ENCODE measurements at places on chromosomes 2 and 18.

DNA sequence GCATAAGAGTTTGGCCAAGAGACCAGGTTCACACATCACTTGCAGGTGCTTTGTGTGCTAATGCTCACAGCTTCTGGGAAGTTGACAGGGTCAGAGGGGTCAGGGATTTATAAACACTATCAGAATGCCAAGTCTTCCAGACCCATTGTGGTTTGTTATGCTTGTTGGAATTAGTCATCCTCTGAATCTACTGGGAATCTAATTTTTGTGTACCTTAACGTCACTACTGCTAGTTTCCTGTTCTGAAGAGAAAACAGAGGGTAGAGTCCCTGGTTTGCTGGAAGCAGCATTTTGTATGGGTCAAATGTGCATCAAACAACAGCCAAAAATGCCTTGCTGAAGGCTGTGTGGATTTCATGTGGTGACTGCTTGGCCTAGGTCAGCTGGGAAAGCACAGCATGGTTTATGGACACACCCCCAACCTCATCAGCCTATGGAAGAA is 33.3 kb downstream of the ANTXR1 start:
- DNase-seq, result no peak

GRCh38 chr18:23331091-23331920 is 121.8 kb upstream of the RIOK3 start:
- no peak for DNase-seq

GRCh38 chr2:222521099-222521498 is 96.8 kb downstream of the SGPP2 start:
- no peak for DNase-seq

DNA sequence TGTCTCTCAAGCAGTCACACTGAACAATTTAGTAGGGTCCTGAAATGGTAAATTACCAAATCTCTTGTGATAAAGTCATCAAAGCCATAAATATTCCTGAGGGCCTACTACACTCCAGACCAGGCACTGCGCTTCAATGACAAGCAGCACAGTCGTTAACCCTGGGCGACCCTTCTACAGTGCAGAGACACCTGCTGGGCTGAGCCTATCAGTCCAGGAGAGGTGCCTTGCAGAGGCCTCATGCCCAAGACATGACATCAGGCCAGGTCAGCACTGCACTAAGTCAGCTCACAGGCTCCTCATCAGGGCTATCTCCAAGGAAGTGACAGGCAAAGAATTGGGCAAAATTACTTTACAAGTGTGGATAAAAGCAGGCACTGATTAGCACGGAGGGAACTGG is 166.4 kb upstream of the EPB41L3 start:
- DNase-seq, result no peak

DNA sequence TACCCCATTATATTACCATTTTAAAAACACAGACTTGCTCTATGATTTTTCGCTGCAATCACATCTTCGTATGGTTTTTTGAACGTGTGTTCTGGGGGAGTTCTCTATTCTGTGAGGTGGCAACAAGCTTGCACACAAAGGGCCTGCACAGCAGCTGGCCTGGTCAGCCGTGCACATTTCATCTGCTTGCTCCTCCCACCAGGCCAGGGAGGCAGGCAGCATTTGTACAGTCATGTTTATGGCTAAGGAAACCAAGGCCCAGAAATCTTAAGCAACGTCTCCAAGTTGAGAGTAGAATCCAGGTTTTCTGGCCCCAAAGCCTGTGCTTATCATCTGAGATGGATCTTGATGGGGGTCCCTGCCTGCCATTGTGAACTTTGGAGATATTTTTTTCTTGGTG is 106.4 kb upstream of the SMIM21 start:
- DNase-seq, result no peak

DNA sequence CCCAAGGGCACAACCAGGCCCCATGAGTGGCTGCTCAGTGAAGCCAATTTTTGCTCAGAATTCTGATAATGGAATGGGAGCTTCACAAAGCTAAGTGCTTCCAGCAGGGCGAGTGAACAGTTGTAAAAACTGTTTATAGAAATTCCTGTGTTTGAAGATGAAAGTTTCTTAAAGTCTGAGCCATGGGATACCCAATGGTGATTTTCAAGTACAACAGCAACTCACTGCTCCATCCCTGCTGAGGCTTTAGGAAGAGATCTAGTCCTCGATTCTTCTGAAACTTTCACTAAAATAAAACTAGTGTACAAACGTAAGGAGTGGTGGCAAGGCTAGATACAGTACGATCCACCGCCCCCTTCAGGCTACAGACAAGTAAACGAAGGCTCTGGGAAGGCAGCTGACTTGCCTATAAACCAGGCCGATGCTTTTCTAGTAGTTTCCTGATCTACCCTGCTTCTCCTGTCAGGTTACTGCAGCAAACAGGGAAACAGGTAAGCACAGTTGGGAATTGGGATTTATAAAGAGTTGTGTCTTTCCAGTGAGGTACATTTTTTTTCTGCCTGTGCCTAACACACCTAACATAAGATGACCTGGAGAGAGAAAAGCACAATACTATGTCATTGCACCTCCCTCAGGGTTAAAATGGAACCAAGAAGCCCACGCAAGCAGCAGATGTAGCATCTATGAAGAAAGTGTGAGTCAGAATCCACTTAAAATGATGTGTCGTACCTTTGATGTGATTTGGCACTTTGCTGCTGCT is 108.7 kb downstream of the UXS1 start:
- DNase-seq, result no peak

GRCh38 chr18:5720132-5720531 is 175.2 kb downstream of the TMEM200C start:
- no peak for DNase-seq

DNA sequence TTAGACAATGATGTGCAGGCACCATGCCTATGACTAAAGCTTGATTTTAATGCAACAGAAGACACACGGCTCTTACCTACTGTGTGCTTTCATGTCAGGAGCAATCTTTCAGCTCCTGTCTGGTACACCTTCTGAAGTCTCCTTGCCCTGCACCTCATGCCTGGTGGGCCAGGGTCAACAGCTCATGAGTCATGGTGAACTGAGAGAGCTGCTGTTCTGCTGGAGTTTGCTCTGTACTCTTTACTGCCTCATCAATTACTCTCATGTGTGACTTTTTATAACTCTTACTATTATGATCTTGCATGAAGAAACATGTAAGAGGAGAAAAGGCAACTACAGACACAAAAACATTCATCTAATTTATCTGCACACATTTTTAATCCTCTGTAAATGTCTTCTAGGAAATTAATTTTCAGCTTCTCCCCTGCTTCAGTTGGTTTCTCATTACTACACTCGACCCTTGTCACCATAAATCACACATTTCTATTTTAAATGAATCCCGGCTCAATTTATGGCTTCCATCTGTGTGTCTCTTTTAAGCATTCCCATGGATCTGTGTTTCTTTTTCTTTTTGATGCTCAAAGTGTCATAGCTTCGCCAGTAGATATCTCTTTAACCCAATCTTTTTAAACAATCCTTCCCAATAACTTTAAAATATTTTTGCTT is 9.7 kb downstream of the SERPINB7 start:
- no peak for DNase-seq

DNA sequence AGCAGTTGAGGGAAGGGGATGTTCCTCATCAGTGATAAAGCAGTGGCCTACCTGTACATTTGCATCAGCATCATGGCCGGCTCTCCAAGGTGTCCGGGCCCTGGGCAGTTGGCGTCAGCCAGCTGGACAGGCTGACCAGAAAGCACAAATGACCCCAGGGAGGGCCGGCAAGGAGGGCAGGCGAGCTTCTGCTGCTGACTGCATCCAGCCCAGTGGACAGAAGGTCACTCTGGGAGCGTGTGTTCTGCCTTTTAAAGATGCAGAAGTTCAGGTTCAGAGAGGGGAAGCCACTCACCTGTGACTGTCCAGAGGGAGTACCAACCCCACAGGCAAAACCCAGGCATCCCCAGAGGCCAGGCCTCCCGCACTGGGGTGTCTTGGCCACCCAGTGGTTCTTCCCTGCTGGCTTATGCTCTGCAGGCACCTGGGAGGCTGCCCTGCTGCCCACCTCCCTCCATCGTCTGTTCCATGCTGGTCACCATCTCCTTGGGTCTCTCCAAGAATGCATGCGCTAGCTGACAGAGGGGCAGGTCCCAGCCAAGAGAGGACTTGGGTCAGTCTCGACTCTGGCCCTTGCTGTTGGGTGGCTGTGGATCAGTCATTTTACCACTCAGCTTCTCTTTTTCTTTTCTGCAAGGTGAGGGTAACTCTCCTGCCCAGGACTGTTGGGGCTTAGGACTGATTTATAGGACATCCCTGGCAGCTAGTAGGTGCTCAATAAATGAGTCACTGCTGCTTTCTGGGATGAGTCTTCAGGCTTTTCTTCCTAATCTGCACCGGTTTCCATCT is 89.9 kb downstream of the INHBB start:
- no peak for DNase-seq

DNA sequence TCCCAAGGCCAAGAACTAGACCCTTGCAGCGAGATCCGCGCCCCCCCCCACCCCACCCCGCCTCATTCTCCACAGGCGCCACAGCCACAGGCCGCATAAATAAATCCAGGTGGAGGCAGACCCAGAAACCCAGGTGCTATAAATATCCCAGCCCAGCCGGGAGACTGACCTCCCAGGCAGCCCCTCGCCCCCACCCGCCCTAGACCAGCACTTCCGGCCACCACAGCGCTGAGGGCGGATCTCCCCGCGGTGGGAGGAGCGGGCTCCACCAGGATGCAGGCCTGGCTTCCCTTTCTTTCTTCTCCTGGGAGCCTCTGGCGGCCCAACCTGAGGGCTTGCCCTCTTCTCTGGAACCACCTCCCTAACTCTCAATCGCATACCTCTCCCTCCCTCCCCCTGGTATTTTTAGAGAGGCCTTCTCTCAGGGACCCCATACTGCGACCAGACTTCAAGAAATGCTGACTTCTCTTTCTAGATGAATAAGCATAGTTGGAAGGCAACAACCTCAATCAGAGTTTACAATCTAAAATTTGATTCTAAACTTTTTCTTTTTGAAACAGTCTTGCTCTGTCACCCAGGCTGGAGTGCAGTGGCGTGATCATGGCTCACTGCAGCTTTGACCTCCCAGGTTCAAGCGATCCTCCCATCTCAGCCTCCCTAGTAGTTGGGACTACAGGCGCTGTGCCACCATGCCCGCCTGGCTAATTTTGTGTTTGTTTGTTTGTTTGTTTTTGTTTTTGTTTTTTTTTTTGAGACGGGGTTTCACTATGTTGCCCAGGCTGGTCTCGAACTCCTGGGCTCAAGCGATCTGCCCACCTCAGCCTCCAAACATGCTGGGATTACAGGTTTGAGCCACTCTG is 55.0 kb downstream of the PKDCC start:
- DNase-seq, result no peak

GRCh38 chr2:83481436-83481835 is 977.6 kb downstream of the SUCLG1 start:
- DNase-seq, result no peak

DNA sequence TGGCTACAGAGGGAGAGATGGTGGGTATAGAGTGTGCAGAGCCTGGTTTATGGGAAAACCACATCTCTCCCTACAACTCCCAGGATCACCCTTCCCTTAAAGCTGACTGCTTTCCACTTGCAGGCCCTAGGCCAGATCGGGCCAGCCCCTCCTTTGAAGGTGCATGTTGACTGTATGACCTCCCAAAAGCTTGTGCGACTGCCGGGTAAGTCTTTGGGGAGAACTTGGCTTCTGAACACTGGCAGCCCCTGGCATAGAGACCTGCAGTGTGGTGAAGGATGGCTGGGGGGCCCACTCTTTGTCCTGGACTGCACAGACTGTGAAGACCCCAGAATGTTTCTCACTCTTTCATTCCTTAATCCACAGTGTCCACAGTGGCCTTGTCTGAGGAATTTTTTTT is 19.5 kb downstream of the CAD start:
- no peak for DNase-seq

- no peak for DNase-seq
These were observed 8.2 kb upstream of the NFE2L2 start for GRCh38 chr2:177272765-177273164.

GRCh38 chr2:120879431-120880295 is 144.0 kb downstream of the GLI2 start:
- DNase-seq, result no peak

DNA sequence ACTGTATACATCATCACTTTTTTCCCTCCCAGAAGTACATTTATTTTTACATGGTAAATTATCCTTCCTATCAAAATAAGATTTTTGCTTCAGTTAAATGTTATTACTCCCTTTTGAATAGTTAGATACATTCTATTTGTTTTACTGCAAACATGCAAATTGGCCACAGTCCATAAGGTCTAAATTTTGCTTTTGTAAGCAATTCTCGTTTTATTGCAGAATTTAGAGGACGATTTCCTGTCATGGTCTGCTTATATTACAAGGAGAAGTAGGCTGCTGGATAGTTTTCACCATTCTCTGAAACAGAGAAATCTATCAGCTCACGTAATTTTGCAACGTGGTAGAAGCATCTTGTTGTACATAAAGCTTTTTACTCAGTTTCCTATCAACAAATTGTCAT is 1632.5 kb downstream of the LRP1B start:
- no peak for DNase-seq

DNA sequence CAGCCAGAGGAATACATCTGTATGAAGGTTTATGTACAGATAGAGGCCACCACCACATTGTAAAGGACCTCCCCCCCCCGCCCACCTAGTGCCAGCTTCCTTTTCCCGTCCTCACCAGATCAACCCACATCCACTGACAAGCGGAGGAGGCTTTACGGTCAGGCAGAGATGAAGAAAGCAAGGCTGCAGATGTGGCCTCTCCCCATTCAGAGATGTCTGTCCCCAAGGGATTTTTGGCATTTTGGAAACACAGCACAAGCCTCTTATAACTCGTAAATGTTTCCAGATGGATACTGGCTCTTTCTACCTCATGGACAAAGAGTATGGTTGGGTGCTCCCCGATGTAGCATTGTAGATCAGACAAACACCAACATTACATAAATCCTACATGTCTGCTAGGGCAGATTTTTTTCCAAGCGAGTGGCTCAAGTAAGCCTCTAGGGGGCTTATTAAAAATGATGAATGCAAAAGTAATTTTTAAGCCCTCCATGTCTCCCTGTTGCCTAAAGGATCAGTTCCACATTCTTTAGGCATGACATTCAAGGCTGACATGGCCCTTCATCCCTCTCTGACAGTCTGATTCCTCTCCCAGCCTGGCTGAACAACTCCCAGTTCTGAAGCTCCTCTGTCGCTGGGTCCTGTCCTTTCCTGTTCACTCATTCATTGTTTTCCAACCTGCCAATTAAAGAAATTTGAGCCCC is 11.7 kb downstream of the VIT start:
- no peak for DNase-seq

- DNase-seq, result no peak
These were observed 23.2 kb downstream of the DOCK10 start for GRCh38 chr2:225019105-225019504.

DNA sequence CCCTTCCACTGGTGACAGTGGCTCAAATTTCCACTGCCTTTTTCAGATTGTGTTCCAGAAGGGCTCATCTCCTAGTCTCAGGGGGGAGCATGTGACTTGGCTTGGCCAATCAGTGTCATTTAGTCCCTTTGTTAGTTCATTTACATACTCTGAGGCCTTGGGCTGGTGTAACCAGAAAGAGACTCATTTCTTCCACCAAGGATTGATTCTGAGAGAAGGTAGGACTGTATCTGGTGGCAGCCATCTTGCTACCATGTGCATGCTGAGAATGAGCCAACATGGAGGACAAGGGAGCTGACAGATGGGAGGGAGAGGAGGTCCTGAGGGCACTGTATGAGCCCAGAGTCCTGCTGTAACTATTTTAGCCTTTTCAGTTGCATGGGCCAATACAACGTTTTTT is 191.7 kb downstream of the THSD7B start:
- DNase-seq, result no peak

- DNase-seq, result no peak
These were observed 38.7 kb upstream of the POMC start for GRCh38 chr2:25207078-25207545.
